Astrocyte of the cerebellum (primary cell): ENCODE measurements at places on chromosomes 3 and 15.
A peak's percentile ranks its signal among the peaks of the same experiment; 100 is the strongest.

DNA sequence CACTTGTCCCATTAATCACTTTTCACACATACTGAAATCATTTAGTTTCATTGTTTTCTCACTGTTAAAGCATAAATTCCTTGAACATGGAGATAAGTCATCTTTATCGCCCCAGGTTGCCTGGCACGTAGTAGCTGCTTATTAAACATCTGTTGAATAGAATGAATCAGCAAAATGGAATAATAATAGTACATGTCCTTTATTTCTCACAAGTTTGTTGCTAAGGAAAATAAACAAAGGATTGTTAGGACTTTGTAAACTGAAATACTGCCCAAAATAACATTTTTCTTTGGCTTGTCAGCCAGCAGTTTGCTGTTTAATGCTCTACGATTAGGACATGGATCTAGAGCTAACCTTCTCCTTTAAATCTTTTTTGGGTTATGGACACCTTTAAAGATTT is 17.9 kb downstream of the SLC35A5 start:
- DNase-seq: no peak

- DNase-seq: no peak
These were observed 15.6 kb upstream of the KY start for GRCh38 chr3:134666466-134666865.

DNA sequence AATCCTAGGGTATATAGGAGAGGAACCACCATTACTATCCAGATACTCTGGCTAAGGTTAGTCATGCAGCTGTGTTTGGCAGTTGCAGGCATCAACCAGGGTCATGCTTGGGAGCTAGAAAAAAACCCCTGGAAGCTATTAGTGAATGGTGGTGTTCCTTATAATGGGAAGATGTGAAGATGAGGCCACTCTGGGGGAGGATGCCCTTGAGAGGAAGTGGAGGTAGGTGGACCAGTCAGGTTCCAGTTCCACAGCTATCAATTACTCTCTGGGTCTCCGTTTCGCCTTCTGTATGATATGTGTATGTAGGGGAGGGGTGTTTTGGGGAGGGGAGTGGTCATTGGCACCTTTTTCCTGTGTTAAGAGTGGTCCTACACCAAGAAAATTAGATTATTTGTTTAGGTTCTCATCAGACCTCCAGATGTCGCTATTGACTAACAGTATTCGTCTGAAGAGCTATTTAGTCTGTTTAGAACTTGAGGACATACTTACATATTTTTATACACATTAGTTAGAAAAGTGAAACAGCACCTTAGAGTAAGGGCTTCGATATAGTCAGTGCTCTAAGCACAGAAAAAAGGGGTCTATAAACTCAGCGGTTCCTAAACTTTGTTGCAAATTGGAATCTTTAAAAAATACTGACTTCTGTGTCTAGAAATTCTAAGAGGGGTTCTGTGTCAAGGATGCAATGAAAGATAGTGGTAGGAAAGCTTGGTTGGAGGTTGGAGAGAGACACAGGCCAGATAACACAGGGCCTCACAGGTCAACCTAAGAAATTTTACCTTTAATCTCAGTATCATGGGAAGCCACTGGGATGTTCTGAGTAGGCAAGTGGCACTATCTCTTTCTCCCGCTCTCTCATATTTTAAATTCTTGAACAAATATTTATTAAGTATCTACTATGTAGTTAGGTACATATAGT is 9.1 kb upstream of the HPS3 start:
- DNase-seq: peak; percentile 65

- DNase-seq: no peak
These were observed 129.8 kb upstream of the MEF2A start for GRCh38 chr15:99435877-99436541.

DNA sequence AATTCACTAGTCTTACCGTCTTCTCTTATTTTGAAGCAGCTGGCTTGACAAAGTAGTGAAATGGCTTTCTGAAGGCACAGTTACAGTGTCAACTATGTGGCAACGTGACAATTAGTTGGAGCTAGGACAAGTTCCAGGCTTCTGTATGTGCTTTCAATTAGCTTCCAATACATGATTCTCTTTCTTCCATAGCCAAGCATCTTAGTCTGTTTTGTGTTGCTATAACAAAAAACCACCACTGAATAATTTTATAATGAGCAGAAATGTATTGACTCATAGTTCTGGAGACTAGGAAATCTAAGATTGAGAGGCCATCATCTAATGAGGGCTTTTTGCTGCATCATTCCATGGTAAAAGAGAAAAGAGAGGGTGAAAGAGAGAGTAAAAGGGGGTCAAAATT is 365.1 kb upstream of the PLSCR5 start:
- peak; percentile 11 for DNase-seq

GRCh38 chr3:160671231-160671630 is 5.7 kb upstream of the ARL14 start:
- no peak for DNase-seq

- DNase-seq: peak; percentile 16
These were observed 245.3 kb downstream of the PDZRN3 start for GRCh38 chr3:73379465-73379864.

DNA sequence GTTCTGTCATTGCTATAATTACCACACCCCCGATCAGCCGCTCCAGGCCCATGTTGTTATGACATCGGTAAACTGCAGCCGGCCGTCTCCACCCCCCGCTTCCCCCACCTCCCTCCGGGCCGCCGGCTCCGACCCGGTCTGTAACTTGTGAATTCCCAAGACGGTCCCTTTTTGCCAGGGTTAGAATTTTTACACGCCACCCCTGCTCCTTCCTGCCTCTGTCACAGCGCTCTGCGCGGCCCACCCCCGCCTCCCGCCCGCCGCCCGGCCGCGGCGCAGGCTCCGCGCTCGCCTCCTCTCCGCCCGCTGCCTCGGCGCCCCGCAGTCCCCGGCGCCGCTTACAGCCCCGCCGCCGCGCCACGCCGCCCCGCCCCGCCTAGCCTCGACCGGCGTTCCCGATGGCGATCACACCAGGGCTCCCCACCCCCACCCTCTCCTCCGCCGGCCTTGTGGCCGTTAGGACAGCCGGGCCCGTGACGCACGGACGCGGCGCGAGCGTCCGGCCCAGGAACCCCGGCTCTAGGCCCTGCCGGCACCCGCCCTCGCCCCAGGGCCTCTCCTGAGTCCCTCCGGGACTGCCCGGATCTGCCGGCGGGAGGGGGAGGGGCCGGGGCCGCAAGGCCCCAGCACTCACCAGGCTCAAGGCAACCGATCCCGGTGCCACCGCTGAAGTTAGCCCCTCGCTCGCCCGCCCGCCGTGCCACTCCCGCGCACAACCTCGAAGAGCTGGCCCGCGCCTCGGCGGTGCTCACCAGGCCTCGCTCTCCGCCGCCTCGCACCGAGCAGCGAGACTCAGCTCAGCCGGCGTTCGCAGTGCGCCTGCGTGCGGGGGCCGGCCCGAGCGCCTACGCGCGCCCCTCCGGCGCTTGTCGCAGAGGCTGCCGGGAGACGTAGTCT is at the start of gene KPNA1:
TSS of gene KPNA1 (minus strand) at position 817 of the 897 bp plus-strand sequence. CDS start 18,374 bp downstream, outside the sequence.
- peak; percentile 70 for DNase-seq

GRCh38 chr3:52317208-52318000 is 1.3 kb downstream of the DNAH1 start:
- no peak for DNase-seq

GRCh38 chr3:115961380-115961779 is 338.1 kb downstream of the GAP43 start:
- DNase-seq: no peak

DNA sequence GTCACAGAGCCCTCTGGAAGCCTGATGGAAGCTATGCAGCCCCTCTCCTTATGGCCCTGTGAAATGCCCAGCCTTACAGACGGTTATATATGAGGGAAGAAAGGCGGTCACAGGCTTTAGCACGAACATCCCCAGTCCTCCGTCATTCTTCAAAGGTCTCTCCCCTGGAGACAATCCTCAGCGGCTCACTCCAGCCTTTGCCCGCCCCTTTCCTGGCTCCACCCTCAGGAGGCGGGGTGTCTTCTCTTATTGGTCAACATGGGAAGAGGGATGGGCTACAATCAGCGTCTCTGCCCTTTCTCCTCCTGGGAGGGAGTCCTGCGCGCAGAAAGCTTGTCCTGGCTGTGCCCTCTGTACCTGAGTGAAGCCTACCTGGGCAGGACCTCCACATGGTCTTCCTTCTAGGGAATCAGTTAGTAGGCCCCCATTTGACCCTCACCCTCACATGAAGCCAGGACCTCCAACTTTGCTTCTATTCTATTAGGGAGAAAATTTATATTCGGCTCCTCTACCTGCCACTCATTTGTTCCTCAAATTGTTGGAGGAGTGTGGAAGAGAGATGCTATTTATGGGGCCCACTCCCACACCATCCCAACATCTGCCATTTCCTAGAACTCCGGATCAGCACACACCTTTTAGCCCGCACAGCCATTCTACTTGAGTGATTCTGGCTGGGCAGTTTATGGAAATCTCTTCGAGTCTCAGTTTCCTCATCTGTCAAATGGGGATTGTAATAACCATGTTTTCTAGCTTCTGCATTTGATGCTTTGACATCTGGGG is 112.9 kb upstream of the SLC6A11 start:
- DNase-seq: no peak

DNA sequence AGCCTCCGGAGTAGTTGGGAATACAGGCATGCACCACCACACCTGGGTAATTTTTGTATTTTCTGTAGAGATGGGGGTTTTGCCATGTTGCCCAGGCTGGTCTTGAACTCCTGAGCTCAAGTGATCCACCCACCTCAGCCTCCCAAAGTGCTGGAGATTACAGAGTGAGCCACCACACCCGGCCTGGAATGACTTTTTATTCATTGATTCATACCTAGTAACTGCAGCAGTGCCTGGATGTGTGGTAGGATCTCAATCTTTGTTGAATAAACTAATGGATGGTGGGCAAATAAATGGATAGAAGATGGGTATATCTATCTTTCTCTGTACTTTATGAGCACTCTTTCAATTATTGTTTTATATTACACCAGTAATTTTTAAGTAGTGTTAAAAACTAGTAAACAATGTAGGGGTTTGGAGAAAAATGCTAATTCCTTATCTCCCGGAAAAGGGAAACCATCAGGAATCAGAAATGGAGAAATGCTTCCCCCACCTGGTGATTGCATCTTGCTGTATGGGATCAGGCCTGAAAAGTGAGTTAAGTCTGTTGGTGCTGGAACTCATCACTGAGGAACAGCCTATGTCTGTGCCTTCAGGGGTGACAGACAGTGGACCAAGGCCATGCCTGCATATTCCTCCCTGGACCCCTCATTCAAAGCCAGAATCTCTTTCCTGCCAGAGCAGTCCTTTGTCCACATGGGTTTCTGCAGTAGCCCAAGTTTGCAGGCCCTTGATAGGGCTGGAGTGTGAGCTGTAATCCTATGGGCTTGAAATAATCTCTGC is 161.0 kb upstream of the CTDSPL start:
- no peak for DNase-seq

DNA sequence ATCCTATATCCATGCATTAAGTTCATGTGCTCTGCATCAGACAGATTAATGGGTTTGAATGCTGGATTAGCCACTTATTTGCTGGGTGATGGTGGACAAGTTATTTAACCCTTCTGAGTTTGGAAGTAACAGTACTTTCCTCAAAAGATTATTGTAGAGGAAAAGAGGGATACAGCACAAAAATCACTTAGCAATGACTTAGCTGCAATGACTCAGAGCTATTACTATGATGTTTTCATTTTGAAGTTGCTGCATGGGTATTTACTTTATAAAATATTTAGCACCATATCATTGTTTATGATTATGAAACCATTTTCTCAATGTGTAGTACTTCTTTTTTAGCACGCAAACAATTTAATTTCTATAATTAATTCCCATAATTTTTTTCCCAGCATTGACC is 248.4 kb downstream of the MYRIP start:
- DNase-seq: no peak

- no peak for DNase-seq
These were observed 126.8 kb upstream of the ABI3BP start for GRCh38 chr3:101120039-101120438.

GRCh38 chr3:167919590-167919989 is 176.1 kb downstream of the GOLIM4 start:
- no peak for DNase-seq

GRCh38 chr3:88403319-88403718 is 253.6 kb downstream of the C3orf38 start:
- DNase-seq: no peak

- no peak for DNase-seq
These were observed 187.0 kb upstream of the ROBO1 start for GRCh38 chr3:79954756-79955155.

DNA sequence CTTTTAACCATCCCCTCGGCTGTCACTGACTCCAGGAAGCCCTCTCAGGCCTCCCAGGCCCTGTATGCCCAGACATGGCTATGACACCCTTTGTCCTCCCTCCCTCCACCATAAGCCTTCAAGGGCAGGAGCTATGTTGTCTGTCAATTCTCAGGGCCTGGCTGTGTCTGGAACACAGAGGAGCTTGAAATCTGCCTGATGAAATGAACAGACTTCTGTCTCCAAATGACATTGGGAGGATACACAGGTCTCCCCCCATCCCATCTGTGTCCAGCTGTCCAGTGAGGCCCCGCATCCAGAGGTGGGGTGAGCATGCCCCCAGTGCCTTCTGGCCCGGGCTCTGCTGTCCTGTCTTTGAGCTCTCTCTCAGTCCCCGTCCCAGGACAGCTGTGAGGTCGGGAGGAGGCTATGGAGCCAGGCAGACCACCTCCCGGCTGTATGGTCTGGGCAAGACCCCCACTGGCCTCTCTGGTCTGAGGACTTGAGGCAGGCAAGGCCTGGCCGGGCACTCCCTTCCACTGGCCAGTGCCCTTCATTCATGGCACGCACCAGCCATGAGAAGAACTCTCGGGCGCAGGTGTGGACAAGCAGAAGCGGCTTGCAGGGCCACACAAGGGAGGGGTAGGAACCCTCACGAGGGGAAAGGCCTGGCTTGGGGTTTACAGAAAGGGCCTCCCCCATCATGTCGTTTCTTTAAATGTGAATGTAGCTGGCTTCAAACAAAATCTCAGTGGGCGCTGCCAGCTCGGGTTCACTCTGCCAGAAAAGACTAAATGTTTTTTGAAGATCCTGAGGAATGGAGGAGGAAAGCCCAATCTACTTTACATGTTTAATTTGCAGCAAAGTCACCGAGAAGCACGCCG is 38.9 kb downstream of the PCSK6 start:
- DNase-seq: no peak

DNA sequence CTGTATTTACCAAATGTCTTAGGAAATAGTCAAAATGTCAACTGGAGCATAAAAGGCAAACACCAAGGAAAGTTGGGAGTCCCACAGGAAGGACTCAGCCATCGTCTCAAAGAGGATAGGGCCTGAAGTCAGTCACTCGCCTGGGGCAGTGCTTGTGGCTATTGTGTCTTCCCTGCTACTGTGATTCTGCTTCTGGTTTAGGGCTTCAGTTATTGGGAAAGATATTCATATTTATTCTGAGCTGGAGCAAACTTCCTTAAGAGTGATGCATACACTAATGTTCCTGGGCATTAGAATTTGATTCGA is 118.1 kb downstream of the EDEM1 start:
- no peak for DNase-seq

DNA sequence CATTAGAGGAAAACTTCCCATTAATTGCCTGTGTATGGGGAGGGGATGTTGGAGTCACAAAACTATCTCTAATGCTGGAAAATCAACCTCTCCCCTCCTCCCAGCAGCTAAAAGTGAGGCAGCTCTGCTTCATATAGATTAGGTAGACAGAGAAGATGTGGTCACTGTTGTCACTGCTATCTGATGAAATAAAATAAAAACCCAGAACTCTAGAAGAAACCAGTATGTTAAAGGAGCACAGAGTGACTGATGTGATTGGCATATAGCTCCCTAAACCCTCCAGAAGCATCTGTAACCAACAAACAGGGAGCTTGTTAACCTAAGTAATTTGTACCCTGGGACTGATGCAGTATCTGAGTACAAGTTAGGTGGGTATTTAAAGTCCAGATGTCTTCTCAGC is 211.9 kb upstream of the TRIM42 start:
- DNase-seq: no peak

GRCh38 chr3:140903196-140903595 is 38.4 kb upstream of the SLC25A36 start:
- DNase-seq: no peak
